ENCODE measurements at places on chromosomes 3 and 15. TPM values are rescaled to one million over a fixed set of nuclear protein-coding genes. Genes with fewer than 3 reads are reported as not detected.

GREM1 gene
- total RNA-seq: 0.44 TPM

DNA sequence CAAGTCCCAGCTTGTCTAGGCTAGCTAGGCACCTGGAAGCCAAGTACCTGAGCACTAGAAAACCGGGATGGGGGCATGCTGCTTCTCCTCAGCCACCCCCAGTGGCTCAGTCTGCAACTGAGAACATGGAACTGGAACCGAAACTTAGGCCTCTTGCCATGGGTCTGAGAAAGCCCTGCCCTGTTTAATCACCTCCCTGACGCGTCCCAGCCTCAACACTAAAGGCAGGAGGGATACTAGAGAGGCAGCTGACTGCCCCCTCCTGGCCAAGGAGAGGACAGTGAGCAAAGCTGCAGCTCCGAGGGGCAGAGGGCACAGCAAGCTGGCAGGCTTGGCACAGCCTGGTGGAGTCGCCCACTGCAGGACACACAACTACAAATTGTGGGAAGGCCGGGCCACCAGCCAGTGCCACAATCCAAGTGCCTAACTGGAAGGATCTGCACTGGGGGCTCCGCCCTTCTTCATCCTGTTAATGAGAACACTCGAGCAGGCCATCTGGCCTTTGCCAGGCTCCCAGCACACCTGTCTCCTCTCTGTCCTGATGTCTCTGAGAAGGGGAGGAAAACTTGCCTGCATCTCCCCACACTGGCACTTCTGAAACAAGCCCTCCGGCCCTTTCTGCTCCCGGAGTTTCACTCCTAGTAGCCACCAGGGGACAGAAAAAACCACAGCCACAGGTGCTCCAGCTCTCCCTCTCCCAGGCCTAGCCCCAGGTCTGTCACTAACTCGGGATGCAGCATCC lies 53.7 kb downstream of the BDH1 start:
- H3K27me3 ChIP-seq: no peaks in the 10 kb centered on the region
- H3K4me3 ChIP-seq: no peak overlapping the region
- DNase-seq: peak; percentile 65
- H3K27ac ChIP-seq: no peak overlapping the region

INKA1 gene
- total RNA-seq: 57.6 TPM

DNA sequence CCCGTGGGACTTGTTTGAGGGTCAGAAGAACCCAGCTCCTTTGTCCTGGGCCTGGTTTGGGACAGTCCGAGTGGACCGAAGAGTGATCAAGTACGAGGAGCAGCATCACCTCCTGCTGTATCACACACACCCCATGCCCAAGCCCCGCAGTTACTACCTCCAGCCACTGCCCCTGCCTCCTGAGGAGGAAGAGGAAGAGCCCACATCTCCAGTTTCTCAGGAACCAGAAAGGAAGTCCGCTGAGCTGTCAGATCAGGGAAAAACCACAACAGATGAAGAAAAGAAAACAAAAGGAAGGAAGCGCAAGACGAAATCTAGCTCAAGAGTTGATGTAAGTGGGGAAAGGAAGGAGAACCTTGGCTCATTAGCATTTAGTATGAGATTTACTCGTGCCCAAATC lies 3.3 kb upstream of the P2RY12 start:
- no peaks in the 10 kb centered on the region for H3K36me3 ChIP-seq
- peak overlapping the region; percentile 90 for H3K27ac ChIP-seq
- DNase-seq: peak; percentile 19

SLC6A11 gene
- total RNA-seq: 0.15 TPM

TMCO5A gene
- not detected for total RNA-seq

DNA sequence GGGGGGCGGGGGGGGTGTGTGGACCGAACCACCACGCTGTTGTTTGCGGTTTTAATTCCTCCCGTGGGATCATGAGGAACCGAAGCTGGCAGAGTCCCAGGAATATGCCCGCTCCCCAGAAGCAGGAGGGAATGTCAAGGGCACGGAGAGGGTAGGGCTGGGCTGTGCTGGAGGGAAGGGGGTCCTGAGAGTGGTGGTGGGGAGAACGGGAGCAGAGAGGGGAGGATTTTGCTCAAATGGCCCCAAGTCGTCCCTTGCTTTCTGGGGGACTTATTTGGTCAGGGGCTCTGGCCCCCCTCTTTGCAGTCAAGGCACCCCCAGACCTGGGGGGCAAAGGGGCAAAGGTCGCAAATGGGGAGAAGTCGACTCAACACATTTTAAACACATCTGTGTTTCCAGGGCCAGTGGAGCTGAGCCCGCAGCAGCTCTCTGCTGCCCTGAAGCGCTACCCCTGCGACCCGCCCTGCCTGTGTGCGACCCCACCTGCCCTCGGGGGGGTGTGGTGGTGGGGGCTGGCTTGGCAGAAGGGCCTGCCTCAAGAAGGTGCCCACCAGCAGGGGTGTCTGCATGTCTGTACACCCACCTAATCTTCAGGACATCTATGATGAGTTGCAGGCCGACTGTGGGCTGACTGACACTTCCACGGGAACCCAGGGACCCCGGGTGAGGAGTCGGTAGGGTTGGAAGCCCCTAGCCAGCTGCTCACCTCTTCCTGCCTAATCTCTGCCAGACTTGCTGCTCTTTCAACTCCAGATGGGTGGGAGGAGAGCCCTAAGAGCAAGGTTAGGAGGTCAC lies 602 bp upstream of the ATP2B2 start:
- H3K27ac ChIP-seq: no peak overlapping the region
- H3K4me3 ChIP-seq: no peak overlapping the region
- no peaks in the 10 kb centered on the region for H3K36me3 ChIP-seq
- DNase-seq: no peak
- H3K4me1 ChIP-seq: peaks cover 8% of the 10 kb centered on the region

CFAP100 gene
- total RNA-seq: not detected

- no peaks in the 10 kb centered on the region for H3K27me3 ChIP-seq
- DNase-seq: no peak
- H3K4me3 ChIP-seq: no peak overlapping the region
- no peak overlapping the region for H3K27ac ChIP-seq
Measured at GRCh38 chr3:77242371-77242770, 202.5 kb downstream of the ROBO2 start.

SLC28A1 gene
- not detected for total RNA-seq

TUSC7 gene
- not detected for total RNA-seq

DNAJC19 gene
- 37.5 TPM for total RNA-seq

FANCD2OS gene
- not detected for total RNA-seq

- no peaks in the 10 kb centered on the region for H3K36me3 ChIP-seq
- H3K4me3 ChIP-seq: no peak overlapping the region
- H3K27me3 ChIP-seq: peaks cover 3% of the 10 kb centered on the region
- peaks cover 11% of the 10 kb centered on the region for H3K4me1 ChIP-seq
- DNase-seq: no peak
Measured at GRCh38 chr15:63446255-63446654, 58.1 kb upstream of the USP3 start.

DNA sequence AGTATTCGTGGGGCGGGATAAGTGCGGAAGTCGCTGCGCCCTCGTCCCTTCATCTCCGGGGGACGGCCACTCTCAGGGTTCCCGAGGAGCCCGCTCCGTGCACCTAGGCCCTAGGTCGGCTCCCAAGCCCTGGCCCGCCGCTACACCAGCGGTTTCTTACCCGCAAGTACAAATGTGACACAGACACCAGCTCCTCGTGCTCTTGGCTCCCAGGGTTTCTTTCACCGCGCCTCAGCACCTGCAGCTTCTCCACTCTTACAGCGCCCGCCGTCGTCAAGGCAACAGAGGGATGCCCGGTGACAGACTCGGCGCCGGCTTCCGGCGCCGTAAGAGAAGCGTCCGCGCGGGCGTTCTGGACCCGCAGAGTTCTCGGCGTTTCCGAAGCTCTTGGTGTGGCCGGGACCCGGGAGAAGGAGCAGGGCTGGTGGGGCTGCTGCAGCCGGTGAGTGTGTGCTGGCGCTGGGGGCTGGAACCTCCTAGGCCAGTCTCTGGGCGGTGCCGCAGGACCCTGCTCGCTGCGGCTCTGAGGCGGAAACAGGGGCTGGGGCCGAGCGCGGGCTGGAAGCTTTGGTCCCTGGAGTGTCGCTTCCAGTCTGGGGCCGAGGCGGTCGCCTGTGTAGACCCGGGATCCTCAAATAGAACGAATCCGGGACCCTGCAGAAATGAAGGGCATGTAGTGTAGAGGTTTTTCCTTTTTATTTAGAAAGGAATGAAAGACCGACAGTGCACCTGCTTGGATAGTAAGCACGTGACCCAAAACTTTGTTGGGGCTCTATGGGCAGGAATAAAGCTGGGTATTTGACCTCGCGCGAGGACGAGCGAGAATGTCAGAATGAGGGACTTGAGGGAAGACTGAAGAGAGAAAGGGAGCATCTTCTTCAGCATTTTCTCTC lies 155.4 kb upstream of the GOLGA6L4 start:
- H3K27me3 ChIP-seq: peaks cover 20% of the 10 kb centered on the region
- H3K36me3 ChIP-seq: no peaks in the 10 kb centered on the region
- peak; percentile 45 for DNase-seq
- H3K4me1 ChIP-seq: peaks cover 5% of the 10 kb centered on the region
- no peak overlapping the region for H3K27ac ChIP-seq

GRCh38 chr3:47855461-47856383 lies 52.8 kb downstream of the DHX30 start:
- H3K36me3 ChIP-seq: peaks cover 47% of the 10 kb centered on the region
- no peaks in the 10 kb centered on the region for H3K4me1 ChIP-seq
- H3K27me3 ChIP-seq: peaks cover 9% of the 10 kb centered on the region
- DNase-seq: no peak
- H3K4me3 ChIP-seq: peak overlapping the region; percentile 37

THBS1 gene
- total RNA-seq: 8.2 TPM

FETUB gene
- not detected for total RNA-seq

GRCh38 chr3:46503200-46503874 lies 5.6 kb downstream of the RTP3 start:
- H3K27ac ChIP-seq: no peak overlapping the region
- H3K36me3 ChIP-seq: no peaks in the 10 kb centered on the region
- H3K4me1 ChIP-seq: peaks cover 3% of the 10 kb centered on the region
- no peak for DNase-seq
- H3K4me3 ChIP-seq: no peak overlapping the region

DNA sequence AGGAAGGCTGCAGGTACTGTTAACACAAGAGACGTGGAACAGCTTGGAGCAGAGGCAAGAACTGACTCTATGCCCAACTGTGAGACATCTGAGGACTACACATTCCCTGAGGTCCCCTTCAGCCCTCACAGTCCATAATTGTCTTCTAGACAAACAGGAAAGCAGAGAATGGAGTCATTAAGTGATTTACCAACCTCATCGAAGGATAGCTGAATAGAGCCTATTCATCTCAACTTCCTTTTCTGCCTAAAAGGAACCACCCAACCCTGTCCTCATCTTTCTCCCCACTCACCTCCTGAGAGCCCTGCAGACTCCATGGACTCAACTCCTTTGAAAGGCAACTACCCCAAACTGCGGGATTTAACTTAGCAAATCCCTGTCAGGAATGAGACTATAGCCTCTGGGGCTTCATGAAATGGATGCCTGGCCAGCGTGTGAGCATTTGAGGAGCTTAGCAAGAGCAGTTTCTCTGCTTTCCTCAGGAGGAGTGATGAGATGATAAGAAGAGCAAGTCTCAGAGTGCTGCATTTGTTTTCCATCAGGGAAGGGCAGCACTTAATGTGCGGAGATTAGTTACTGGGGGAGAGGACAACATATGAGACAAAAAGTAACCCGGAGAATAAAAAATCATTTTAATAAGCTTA lies 61.5 kb upstream of the FILIP1L start:
- no peak overlapping the region for H3K27ac ChIP-seq
- H3K4me1 ChIP-seq: peaks cover 27% of the 10 kb centered on the region
- H3K27me3 ChIP-seq: peaks cover 3% of the 10 kb centered on the region
- H3K36me3 ChIP-seq: peaks cover 28% of the 10 kb centered on the region
- H3K4me3 ChIP-seq: no peak overlapping the region
- no peak for DNase-seq

MORF4L1 gene
- 347 TPM for total RNA-seq

DNAH1 gene
- total RNA-seq: 3.3 TPM

DNA sequence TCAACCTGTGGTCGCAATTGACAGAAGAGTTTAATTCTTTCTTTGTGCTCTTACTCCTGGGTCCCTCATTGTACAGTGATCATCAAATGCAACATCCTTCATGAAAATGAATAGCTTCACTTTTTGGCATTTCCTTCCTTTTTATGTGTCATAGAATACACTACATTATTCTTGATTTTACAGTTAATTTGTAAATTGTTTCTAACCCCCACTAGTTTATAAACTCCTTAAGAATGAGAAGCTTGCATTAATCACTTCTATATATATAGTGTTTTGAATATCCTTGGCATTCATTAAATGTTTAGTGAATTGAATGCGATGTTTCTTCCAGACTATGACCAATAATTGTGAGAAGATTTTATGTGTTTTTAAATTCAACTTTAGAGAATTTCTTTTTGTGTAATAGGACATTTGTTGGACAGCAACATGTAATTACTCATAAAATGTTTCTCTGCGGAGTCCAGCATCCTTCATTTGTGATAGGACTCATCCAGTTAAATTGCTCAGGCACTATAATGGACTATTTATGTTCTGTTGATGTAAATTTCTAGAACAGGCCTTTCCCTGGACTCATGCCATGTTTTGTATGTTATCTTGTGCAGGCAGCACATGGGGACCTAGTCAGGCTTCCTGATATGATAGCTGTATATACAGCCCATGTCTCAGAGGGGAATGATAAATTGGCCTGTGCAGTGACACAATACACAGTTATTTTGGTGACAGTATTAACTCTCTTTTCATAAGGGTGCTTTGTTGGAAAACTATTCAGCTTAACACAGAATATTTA lies 51.3 kb downstream of the MBNL1 start:
- no peaks in the 10 kb centered on the region for H3K36me3 ChIP-seq
- H3K4me3 ChIP-seq: no peak overlapping the region
- no peak for DNase-seq
- H3K4me1 ChIP-seq: peaks cover 16% of the 10 kb centered on the region
- H3K27ac ChIP-seq: no peak overlapping the region

- H3K27ac ChIP-seq: no peak overlapping the region
- no peak for DNase-seq
- H3K4me1 ChIP-seq: no peaks in the 10 kb centered on the region
- peaks cover 2% of the 10 kb centered on the region for H3K27me3 ChIP-seq
Measured at GRCh38 chr3:31848911-31849310, 132.2 kb downstream of the OSBPL10 start.

- DNase-seq: no peak
- H3K36me3 ChIP-seq: no peaks in the 10 kb centered on the region
Measured at GRCh38 chr3:162224746-162225145, 728.1 kb downstream of the OTOL1 start.

DNA sequence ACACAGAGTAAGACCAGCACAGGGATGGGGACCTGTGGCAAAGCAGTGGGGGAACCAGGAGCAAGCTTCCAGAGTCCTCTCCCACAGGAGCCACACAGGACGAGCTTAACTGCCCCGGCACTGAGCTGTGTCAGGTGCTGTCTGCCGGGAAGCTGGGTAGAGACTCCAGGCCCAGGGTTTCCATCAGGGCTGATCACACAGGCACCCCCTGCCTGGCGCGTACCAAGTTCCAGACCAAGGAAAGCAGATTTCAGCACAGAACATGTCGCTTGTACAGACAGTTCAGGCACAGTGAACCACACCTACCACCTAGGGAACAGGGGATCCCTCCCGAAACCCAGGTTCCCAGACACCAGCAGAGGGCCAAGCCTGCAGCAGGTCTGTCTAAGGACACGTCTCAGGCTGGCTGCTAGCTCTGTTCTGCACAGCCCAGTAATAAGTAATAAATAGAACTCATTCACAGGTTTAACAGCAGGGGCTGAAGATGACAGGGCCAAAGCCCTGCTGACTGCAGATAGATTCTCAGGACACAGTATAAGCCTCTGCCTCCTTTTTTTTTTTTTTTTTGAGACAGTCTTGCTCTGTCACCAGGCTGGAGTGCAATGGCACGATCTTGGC lies 30.2 kb upstream of the OCA2 start:
- H3K27ac ChIP-seq: no peak overlapping the region
- no peaks in the 10 kb centered on the region for H3K4me1 ChIP-seq
- no peak for DNase-seq
- no peak overlapping the region for H3K4me3 ChIP-seq
- peaks cover 28% of the 10 kb centered on the region for H3K36me3 ChIP-seq

All from endothelial cell (in vitro differentiated cells).